ENCODE measurements at places on chromosomes 2 and 18. TPM values are rescaled to one million over a fixed set of nuclear protein-coding genes. Genes with fewer than 3 reads are reported as not detected.

DNA sequence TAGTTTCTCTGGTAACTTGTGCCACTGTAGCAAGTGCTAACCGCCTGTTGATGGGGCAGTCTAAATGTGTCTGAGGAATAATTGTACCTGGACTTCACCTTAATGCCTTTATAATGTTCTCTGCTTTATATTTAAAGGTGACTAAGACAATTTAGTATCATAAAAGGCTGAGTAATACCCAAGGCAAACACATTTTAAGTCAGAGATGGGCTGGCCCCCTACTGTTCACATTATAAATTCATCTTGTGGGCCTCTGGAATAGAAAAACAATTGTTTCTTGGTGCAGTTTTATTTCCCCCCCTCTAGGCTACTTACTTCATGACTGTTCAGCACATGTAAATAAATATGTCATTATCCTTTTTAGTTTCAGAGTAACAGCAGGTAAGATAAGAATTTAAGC lies 559.3 kb upstream of the PIK3C3 start:
- no peaks in the 10 kb centered on the region for H3K27me3 ChIP-seq
- no peak overlapping the region for H3K27ac ChIP-seq
- H3K4me3 ChIP-seq, result no peak overlapping the region
- no peaks in the 10 kb centered on the region for H3K4me1 ChIP-seq
- DNase-seq, result no peak
- no peaks in the 10 kb centered on the region for H3K36me3 ChIP-seq

DNA sequence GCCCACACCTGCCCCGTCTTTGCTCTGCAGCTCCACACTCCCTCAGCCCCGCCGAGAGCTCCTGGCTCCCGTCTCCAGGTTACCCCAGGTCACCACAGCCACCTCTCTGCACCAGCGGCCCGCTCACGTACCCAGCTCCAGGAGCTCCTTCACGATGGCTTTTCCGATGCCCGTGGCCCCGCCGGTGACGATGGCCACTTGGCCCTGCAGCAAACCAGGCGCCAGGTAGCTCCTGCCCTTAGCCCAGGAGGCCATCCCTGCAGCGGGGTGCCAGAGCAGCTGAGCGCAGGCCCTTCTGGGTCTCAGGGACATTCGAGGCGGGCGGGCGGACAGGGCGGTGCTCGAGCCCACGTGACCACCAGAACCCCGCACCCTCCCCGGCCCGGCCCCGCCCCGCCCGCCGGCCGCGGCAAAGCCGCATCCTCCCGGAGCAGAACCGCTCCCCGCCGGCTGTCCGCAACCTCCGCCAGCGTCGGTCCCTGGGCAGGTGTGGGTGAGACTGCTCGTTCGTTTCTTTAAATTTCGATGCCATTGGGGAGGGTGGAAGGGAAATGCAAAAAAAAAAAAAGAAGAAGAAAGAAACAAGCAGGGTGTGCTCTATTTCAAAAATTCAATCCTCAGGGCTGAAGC lies at the start of the genes PECR and TMEM169:
PECR (minus strand) TSS at position 323 of the 630 bp plus-strand sequence; CDS start at position 255, 68 bp downstream.
TMEM169 (plus strand) TSS at position 433 of the 630 bp plus-strand sequence. CDS start 14,045 bp downstream, outside the sequence.
- H3K36me3 ChIP-seq, result no peaks in the 10 kb centered on the region
- peak; percentile 83 for DNase-seq
- no peaks in the 10 kb centered on the region for H3K27me3 ChIP-seq
- peak within 1 kb of the TSS; percentile 87 for H3K4me3 ChIP-seq
- H3K27ac ChIP-seq, result peak within 1 kb of the TSS; percentile 75

DNA sequence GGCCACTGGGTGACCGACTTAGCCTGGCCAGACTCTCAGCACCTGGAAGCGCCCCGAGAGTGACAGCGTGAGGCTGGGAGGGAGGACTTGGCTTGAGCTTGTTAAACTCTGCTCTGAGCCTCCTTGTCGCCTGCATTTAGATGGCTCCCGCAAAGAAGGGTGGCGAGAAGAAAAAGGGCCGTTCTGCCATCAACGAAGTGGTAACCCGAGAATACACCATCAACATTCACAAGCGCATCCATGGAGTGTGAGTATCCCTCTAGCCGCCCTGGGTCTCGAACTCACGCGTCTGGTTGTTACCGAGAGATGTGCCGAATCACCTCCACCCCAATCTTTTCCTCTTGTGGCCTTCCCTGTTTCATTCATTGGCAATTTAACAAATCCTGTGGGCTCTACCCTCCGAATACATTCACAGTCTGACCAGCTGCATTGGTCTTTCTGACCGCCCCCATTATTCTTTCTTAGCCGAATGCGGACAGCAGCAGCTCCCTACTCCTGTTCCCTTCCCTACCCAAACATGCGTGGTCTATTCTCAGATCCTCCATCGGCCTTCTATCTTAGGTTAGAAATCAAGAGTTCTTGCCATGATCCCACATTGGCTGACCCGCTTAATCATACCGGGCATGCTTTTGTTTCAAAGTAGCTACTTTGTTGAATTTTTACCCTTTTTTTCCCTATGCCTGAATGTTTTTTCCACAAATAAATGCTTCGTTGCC lies 631 bp downstream of the RPL31 start:
- peaks cover 49% of the 10 kb centered on the region for H3K36me3 ChIP-seq
- H3K27ac ChIP-seq, result peak overlapping the region; percentile 94
- DNase-seq, result peak; percentile 35

DNA sequence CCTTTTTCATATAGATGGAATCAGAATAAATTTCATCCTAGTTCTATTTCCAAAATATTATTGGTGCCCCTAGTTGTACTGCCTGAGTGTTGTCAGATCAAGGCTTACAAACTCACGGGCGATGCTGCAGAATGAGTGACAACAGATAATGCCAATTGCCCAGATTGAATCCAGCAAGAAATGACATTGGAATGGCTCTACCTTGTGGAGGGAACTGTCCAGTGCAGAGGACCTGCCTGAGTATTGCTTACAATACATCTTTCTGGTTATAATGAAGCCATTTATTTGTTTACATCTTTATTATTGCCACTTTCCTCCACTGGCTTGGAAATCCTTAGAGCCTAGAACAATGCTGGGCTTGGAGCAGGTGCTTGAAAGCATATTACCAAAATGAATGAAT lies 7.8 kb upstream of the IL1R2 start:
- no peaks in the 10 kb centered on the region for H3K27me3 ChIP-seq
- H3K4me3 ChIP-seq, result no peak overlapping the region
- H3K36me3 ChIP-seq, result no peaks in the 10 kb centered on the region
- no peak for DNase-seq

DNA sequence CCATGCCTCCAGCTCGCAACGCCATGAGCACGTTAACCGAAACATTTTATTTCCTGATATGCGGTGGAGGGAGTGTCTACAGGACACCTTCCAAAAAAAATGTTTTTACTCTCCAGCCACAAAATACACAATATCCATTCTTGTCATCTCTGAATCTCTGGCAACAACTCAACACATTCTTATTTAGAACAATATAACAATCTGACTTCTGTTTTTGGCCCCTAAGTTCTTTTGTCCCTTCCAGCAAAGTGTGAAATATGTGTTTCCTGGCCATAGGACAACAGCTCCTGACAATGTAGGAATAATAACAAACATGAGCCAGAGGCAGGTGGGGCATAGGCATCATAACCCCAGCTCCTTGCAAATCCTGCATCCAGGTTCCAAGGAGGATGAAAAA lies 163.0 kb downstream of the DDX1 start:
- no peak overlapping the region for H3K4me3 ChIP-seq
- H3K27ac ChIP-seq, result no peak overlapping the region
- H3K4me1 ChIP-seq, result no peaks in the 10 kb centered on the region
- no peaks in the 10 kb centered on the region for H3K27me3 ChIP-seq

- no peaks in the 10 kb centered on the region for H3K27me3 ChIP-seq
- no peak for DNase-seq
- H3K36me3 ChIP-seq, result no peaks in the 10 kb centered on the region
- no peak overlapping the region for H3K4me3 ChIP-seq
- H3K4me1 ChIP-seq, result no peaks in the 10 kb centered on the region
- H3K27ac ChIP-seq, result no peak overlapping the region
These were observed 1791.8 kb upstream of the PIK3C3 start for GRCh38 chr18:40163254-40163653.

- H3K4me1 ChIP-seq, result peaks cover under 1% of the 10 kb centered on the region
- H3K27ac ChIP-seq, result no peak overlapping the region
- H3K27me3 ChIP-seq, result peaks cover 2% of the 10 kb centered on the region
- no peak overlapping the region for H3K4me3 ChIP-seq
These were observed 216.9 kb upstream of the REV1 start for GRCh38 chr2:99706735-99707134.

- no peak for DNase-seq
- H3K36me3 ChIP-seq, result no peaks in the 10 kb centered on the region
- H3K4me1 ChIP-seq, result no peaks in the 10 kb centered on the region
- H3K27ac ChIP-seq, result no peak overlapping the region
- no peak overlapping the region for H3K4me3 ChIP-seq
These were observed 241.2 kb upstream of the KCNJ3 start for GRCh38 chr2:154457286-154457685.

DNA sequence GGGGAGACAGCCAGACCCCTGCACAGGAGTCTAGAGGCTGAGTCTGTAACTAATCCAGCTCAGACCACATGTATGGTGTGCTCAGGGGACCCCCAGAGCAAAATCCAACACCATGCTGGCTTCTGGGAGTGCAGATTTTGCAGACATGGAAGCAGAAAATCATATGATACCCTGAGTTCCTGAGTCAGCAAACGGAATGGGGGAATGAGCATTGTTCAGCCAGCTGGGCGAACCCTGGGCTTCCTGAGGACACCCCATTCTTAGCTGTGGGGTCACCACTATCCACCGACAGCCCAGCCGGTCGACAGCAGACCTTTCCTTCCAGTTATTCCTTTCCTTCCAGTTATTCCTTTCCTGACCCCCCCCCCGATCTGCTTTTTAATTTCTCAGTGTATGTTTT lies 322.9 kb downstream of the GBX2 start:
- peaks cover 3% of the 10 kb centered on the region for H3K27me3 ChIP-seq
- H3K36me3 ChIP-seq, result no peaks in the 10 kb centered on the region
- no peak overlapping the region for H3K27ac ChIP-seq

DNA sequence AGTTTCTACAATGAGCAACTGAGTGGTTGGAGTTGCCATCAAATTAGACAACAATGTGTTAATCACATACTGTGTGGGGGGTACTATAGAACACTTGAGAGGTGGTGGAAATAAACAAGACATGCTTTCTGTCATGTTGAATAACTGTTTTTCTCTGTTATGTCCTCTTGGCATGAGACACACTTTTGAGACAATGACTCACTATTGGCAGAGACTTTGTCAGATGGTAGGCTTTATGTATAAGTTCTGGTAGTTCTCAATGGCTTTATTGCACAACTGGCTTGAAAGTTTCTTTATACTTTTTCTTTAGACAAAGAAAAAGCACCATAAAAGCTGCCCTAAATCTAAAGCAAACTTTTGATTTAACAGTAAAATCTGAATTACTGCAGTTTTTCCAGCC lies 578.7 kb downstream of the ADCYAP1 start:
- no peak for DNase-seq
- no peaks in the 10 kb centered on the region for H3K27me3 ChIP-seq
- no peak overlapping the region for H3K27ac ChIP-seq

DNA sequence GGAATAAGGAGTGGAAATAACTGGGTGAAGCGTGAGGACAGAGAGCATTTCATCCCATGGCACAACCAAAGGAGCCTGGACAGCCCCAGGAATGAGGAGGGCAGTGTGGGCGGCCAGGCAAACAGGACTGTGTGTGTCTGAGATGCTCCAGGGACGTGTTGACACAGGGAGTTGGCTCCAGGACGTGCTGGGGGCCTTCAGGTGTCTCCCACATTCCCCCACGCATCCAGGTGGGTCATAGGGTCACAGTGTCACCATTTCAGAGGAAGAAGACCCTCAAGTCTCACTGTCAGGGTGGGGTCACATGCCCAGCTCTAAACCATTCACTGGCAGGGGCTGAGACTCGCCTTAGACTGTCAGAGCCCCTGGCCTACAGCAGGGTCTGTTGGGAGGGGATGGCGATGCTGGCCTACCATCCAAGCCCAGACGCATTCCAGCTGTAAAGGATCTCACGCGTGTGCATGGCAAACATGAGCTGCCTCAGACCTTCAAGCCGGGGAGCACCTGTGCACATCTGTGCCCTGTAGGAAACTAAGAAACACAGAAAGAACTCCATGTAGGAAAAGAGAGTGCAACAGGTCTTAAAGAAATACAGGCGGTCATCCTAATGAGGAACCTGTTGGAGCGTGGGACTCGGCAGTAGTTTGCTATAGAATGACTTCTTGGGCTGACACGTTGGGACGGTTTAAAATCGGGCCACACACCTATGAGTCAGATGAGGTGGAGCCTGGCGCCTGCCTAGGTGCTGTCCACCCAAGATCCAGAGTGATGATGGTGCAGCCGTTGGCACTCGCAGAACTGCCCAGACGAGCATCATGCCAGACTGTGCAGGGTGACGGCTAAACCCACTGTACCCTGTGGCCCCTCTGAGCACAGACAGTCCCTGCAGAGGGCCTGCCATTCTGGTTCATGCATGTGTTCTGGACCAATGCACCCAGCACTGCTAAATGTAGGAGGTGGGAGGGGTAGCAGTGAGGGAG lies 17.3 kb downstream of the PARD6G start:
- H3K27me3 ChIP-seq, result peaks cover 7% of the 10 kb centered on the region
- no peak overlapping the region for H3K4me3 ChIP-seq
- no peak overlapping the region for H3K27ac ChIP-seq
- no peaks in the 10 kb centered on the region for H3K36me3 ChIP-seq

- H3K4me3 ChIP-seq, result no peak overlapping the region
- no peak for DNase-seq
- peaks cover 7% of the 10 kb centered on the region for H3K27me3 ChIP-seq
- H3K4me1 ChIP-seq, result no peaks in the 10 kb centered on the region
- H3K27ac ChIP-seq, result no peak overlapping the region
These were observed 118.2 kb upstream of the SEC11C start for GRCh38 chr18:59021500-59021899.

- H3K27ac ChIP-seq, result no peak overlapping the region
- no peak overlapping the region for H3K4me3 ChIP-seq
- H3K27me3 ChIP-seq, result no peaks in the 10 kb centered on the region
- peak; percentile 5 for DNase-seq
- H3K4me1 ChIP-seq, result no peaks in the 10 kb centered on the region
These were observed 285.4 kb downstream of the NRXN1 start for GRCh38 chr2:50746526-50746925.

DNA sequence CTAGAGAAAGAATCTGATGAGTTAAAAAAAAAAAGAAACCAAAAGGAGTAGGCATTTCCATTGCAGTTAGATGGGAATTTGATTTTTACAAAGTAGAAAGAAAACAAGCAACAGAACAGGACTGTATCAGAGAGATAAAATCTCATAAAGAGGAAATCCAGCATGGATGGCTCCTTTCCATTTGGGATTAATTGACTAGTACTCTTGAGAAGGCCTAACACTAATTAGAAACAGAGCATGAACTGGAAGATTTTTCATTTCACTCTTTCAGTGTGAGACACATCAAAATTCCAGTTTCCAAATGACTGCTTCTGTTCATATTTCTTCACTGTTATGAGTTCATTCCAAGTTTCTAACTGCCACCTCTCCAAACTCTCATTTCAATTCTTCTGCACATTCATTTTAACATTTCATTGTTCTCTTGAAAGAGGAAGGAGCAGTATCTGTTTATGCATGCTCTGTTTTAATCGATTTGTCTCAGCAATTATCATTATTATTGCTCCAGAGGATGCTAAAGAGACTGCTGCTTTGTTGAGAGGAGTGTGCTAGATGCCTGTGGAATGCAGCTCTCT lies 108.8 kb upstream of the PIEZO2 start:
- no peaks in the 10 kb centered on the region for H3K4me1 ChIP-seq
- H3K27me3 ChIP-seq, result peaks cover 3% of the 10 kb centered on the region
- no peaks in the 10 kb centered on the region for H3K36me3 ChIP-seq
- no peak overlapping the region for H3K27ac ChIP-seq

- peaks cover 9% of the 10 kb centered on the region for H3K4me1 ChIP-seq
- H3K4me3 ChIP-seq, result no peak overlapping the region
- no peaks in the 10 kb centered on the region for H3K27me3 ChIP-seq
- H3K27ac ChIP-seq, result no peak overlapping the region
- H3K36me3 ChIP-seq, result no peaks in the 10 kb centered on the region
- DNase-seq, result peak; percentile 43
These were observed 123.1 kb downstream of the PRPF40A start for GRCh38 chr2:152594022-152594766.

The ANKRD30BL gene
- total RNA-seq, result not detected

The TMEM163 gene
- total RNA-seq, result not detected

The UGT1A10 gene
- total RNA-seq, result not detected

The VWC2L gene
- total RNA-seq, result not detected

The SH3BP4 gene
- 0.64 TPM for total RNA-seq

The SP5 gene
- total RNA-seq, result not detected
